ENCODE measurements at places on chromosomes 6 and 20.

- DNase-seq: no peak
Measured at GRCh38 chr20:45097485-45098102, 3.3 kb downstream of the KCNS1 start.

- no peak for DNase-seq
Measured at GRCh38 chr6:161922631-161923119, 648.8 kb upstream of the AGPAT4 start.

DNA sequence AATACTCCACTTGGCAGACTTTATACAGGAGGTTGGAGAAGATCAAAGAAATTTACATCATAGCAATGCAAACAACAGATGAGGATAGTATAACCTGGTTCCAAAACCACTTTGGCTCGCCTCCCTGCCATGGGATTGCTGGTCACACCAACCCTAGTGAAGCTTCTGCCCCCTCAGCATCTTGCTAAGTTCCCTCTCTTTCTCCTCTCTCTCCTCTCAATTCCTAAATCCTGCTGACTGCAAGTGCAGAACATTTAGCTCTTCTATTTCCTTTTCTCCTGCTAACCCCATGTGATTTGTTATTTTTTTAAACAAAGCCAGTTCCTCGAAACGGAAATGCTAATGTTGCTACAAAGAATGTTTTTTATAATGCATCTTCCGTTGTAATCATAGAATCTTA is 50.3 kb upstream of the LY86 start:
- no peak for DNase-seq

GRCh38 chr6:53831081-53831869 is 36.5 kb downstream of the LRRC1 start:
- DNase-seq: no peak

DNA sequence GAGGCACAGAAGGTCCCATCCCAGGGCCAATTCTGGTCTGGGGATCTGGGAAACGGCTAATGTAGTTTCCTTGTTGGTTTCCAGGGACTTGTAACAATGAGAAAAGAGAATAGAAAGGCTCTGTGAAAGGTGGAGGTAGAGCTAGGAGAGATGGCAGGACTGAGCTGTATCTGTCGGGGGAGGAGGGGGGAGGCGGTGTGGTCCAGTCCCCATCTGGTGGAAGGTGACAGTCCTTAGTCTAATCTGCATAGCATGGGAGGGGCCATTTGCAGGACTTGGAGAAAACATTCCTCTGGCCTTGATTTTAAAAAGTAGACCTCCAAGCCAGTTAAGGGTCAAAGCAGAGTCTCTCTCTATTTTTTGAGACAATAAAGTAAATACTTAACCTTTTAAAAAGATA is 137.1 kb downstream of the DNAH8 start:
- no peak for DNase-seq

DNA sequence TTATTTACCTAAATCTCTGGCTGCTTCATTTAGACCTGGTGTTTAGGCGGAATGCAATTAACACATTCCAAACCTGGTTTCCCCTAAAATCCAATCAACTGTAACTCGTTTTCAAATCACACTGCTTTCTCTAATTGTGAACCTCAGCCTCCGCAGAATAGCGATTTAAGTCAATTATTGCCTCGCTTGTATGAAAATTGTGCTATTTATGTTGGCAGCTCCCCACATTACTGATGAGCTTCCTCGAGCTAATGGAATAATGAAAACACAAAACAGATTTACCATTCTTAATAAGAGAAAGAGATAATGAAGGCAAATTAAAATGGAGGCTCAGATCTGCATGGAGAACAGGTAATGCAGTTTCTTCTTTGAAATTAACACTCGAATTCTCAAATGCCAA is 67.9 kb downstream of the SLC2A10 start:
- no peak for DNase-seq
